ENCODE measurements at places on chromosomes 2 and 18. TPM values are rescaled to one million over a fixed set of nuclear protein-coding genes. Genes with fewer than 3 reads are reported as not detected.

ALLC gene
- total RNA-seq = not detected

ANKRD30B gene
- not detected for total RNA-seq

LCT gene
- not detected for total RNA-seq

MAP3K19 gene
- not detected for total RNA-seq

IL1R2 gene
- total RNA-seq = 10.0 TPM

RAD51AP2 gene
- total RNA-seq = not detected

CYTIP gene
- 2.5 TPM for total RNA-seq

MFSD2B gene
- total RNA-seq = not detected

GRCh38 chr2:135800513-135801460, 36.2 kb downstream of the LCT start:
- DNase-seq = no peak

- DNase-seq = no peak
These were observed 101.5 kb downstream of the MAP2 start for GRCh38 chr2:209525331-209525730.

GRCh38 chr18:56475250-56475649, 163.1 kb downstream of the TXNL1 start:
- no peak for DNase-seq

- no peak for DNase-seq
These were observed 816 bp downstream of the CDH2 start for GRCh38 chr18:28175930-28176697.

- no peak for DNase-seq
These were observed 244.6 kb upstream of the ACVR2A start for GRCh38 chr2:147600223-147600622.

DNA sequence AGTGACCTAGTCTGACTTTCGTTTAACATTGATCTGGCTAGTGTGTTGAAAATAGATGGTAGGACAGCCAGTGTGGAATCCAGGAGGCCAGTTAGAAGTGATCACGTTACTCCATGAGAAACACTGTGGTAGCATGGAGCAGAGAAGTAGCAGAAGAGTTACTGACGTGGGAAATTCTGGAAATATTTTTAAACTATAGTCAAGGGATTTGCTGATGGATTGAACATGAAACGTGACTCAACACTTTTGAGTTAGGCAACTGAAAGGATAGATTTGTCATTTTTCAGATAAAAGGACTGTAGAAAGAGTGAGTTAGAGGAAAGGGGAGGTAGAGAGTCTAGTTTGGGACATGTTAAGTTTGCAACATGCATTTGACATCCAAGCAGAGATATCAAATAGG, 130.4 kb downstream of the IRS1 start:
- DNase-seq = no peak

DNA sequence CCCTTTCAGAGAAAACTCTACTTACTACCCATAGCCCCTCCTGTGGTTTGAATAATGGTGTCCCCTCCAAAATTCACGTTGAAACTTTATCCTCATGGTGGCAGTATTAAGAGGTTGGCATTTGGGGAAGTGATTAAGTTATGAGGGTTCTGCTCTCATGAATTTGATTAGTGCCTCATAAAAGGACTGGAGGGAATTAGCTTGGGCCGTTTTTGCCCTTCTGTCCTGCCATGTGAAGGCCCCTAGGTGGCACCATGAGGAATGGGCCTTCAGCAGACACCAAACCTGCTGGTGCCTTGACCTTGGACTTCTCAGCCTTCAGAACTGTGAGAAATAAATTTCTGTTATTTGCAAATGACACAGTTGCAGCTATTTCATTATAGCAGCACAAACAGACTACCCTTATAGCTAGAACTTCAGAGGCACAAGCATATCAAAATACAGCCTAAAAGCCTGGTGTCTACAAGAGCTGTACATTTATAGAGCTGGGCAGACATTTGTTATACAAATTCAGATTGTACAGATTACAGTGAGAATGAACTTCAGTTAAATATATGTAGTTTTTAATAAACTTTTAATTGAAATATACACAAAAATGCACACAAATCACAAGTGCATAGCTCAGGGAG, 2.6 kb upstream of the PTPN2 start:
- no peak for DNase-seq

- no peak for DNase-seq
These were observed 75.2 kb upstream of the RMDN2 start for GRCh38 chr2:37849911-37850310.

GRCh38 chr18:24397131-24397693, 412 bp downstream of the OSBPL1A start:
- peak; percentile 86 for DNase-seq

Data from sigmoid colon (tissue), 7 donors.